ENCODE measurements at places on chromosomes 5 and 9.

GRCh38 chr9:98709968-98710965 lies 1.5 kb upstream of the GABBR2 start:
- no peak for DNase-seq

- no peak for DNase-seq
Observed at GRCh38 chr9:120891245-120891883, 14.4 kb upstream of the PHF19 start.

DNA sequence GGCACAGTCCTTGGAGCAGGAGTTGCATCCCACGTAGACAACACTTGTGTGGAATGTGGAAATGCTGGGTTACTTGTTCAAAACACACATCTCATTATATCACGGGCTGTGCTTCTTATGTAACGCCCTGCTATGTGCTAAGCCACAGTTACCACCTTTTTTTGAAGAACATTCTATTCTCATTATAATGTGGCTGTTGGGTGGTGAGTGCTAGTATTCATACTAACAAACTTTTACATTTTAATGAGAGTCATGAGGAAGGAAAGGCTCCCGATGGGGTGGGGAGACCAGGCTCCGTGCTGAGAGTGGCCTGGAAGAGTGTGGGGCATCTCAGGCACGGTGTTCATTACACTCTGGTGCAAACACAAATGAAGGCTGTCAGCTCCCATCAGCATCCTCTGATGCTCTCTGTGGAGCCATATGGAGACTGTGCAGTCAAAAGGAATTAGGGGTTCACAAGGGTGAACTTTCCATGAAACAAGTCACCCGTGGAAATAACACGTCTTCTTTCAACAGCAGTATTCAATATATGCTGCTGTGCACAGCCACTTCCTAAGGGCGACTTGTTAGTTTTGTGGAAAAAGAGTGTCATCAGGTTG lies 153.1 kb upstream of the RAPGEF1 start:
- DNase-seq, result no peak

GRCh38 chr5:105218018-105218417 lies 1655.4 kb upstream of the NUDT12 start:
- no peak for DNase-seq

- DNase-seq, result no peak
Observed at GRCh38 chr9:37107701-37108100, 12.7 kb upstream of the ZCCHC7 start.

DNA sequence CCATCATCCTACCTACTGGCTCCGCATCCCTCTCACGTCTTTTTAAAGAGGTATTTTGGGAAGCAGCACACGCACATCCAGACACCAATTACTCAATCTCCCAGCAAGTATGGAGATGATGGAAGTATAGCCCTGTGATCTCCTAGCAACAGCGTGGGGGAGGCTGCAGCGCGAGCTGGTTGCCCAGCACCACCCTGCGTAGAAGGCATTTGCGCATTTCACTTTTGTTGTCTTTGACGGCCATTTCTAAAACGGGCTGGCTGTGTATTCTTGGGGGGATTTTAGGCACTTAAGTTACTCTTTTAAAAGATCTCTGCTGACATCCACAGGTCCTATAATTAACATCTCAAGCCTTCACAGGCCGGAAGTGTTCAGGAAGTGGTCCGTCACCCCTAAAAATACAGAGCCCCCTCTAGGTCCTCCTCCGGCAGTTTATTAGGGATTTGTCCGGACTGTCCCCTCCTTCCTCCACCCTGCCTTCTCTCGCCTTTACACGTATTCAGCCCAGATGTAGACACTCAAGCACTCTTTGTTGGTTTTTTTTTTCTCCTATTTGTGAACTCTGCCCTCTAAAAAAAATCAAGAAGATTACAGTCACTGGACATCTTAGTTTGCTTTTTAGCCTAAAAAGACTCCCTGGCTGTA lies 371.4 kb downstream of the NTRK2 start:
- DNase-seq, result no peak

- no peak for DNase-seq
Observed at GRCh38 chr5:2737273-2738155, 14.0 kb downstream of the IRX2 start.

DNA sequence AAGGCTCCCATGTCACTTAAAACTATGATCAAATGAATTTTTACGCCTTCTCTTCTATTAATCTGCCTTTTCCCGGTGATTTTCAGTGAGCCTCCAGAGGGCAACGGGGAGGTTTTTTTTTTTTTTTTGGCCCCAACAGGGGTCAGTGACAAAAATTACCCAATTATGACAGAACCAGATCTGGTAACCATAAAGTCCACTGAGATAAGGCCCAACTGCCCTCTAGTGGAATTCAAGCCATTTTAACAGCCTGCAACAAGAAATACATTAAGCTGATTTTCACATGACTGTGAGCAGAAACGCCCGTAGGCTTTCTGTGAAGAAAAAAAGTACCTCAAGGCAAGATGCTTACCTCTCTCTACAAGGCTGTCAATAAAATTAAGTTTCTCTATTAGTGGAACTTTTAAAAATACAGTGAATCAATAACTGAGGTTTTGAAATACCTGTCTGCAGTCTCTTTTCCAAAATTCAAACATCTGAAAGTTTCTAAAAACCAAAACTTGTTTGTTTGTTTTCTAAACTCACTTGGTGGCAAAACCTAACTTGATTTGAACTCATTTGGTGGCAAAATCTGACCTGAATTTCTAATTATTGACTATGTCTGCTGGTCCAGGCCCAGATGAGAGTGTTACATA lies 49.7 kb upstream of the FST start:
- no peak for DNase-seq

GRCh38 chr5:78613151-78613533 lies 35.4 kb downstream of the LHFPL2 start:
- no peak for DNase-seq

DNA sequence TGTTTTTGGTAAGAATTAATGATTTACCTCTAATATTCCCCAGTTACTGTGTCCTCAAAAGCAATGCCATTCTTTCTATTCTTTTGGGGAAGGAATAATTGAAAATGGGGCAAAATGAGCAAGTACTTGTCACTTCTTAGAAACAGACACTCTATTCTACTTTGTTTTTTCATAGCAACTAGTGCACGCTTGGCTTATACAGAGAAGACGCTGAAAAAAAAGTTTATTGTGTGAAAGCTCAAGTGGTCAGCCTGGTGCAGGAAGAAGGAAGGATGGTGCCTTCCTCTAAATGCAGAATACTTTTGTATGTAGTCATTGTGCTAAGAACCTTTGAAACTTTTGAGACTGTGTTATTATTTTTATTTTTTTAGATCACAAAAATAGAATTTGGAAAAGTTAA lies 29.6 kb downstream of the ANKDD1B start:
- DNase-seq, result no peak

- peak; percentile 73 for DNase-seq
Observed at GRCh38 chr5:543755-544674, 19.8 kb upstream of the SLC9A3 start.

DNA sequence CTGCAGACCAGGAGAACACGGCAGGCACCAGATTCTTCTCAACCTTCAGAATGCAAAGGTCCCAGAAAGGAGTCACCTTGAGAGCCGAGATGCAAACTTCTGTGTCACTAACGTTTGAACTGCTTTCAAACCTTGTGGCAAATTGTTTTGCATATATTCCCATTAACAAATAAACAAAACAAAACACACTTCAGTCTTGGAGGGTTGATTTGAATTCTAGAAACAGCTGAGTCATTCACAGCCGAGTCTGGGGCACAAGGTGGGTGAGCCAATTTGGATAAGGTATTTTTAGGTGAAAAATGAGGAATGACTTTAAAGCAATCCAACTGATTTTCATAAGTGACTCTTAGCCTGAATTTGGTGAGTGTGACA lies 38.8 kb upstream of the ANKRD33B start:
- DNase-seq, result no peak

- DNase-seq, result no peak
Observed at GRCh38 chr9:89888677-89889076, 283.9 kb downstream of the GADD45G start.

DNA sequence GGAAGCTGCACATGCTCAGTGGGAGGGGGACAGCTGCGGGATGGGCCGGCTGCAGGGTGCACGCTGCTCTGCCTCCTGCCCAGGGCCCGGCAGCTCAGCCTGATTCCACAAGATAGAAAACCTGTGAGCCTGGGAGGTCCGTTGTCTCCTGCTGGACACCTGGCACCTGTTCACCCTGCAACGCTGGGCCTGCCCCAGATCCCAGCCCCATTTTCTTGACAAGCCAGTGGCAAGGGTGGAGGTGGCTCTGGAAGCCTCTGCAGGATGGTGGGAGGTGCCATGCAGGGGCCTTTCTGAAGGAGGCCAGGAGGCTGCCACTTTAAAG lies 68.1 kb upstream of the RNF130 start:
- DNase-seq, result no peak

DNA sequence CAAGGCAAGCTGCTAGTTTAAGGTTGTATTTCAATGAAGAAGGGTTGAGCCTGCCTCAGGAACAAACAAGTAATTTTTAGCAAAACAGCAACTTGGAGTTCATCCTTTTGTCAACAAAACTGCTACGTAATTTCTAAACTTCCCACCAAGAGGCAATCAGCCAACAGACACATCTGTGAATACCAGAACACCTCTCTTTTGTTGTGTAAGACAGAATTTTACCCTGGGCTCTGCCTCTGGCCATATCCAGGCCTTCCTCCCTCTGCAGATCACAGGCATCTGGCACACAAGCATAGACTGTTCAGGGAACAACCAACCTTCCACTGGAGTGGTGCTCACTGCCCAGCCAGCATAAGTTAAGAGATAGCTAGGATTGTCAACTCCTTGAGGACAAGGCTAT lies 409.0 kb downstream of the SPOCK1 start:
- no peak for DNase-seq

DNA sequence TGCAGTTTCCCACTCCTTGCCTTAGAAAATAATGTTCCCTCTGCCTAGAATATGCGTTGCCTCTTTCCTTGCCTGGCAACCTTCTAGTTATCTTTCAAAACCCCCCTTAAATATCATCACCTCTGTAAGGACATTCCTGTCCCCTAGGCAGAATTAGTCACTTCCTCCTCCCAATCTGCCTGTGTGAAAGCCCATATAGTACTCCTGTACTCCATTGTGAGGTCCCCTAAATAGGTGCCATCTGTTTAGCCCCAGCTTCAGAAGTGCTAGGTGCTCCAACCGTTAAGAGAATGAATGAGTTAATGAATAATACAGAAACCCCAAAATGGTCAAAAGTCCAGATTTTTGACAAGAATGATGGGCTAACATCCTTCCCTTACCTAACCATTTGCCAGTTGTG lies 181.4 kb downstream of the GDNF start:
- no peak for DNase-seq

GRCh38 chr5:73336366-73336765 lies 112.2 kb downstream of the FOXD1 start:
- no peak for DNase-seq

- DNase-seq, result peak; percentile 84
Observed at GRCh38 chr9:35569206-35569605, 35.9 kb upstream of the TESK1 start.

DNA sequence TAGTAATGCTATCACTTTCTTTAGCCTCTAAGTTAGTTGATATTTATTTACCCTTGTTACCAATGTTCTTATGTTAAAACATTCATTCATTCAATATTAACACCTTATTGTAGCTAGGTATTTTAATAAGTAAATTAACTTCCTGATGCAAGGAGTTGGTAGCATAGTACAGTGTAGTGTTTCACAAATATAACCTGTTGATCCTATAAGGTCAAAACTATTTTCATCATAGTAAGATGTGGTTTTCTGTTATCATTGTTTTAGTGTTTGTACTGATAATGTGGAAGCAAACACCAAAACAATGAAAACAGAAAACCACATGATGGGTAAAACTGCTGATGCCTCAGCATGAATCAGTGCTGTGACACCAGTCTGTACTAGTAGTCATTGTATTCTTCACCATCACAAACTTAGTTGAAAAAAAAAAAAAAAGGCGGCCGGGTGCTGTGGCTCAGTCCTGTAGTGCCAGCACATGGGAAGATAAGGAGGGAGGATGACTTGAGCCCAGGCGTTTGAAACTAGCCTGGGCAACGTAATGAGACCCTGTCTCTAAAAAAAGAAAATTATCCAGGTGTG lies 36.5 kb downstream of the ZCCHC7 start:
- DNase-seq, result peak; percentile 43

DNA sequence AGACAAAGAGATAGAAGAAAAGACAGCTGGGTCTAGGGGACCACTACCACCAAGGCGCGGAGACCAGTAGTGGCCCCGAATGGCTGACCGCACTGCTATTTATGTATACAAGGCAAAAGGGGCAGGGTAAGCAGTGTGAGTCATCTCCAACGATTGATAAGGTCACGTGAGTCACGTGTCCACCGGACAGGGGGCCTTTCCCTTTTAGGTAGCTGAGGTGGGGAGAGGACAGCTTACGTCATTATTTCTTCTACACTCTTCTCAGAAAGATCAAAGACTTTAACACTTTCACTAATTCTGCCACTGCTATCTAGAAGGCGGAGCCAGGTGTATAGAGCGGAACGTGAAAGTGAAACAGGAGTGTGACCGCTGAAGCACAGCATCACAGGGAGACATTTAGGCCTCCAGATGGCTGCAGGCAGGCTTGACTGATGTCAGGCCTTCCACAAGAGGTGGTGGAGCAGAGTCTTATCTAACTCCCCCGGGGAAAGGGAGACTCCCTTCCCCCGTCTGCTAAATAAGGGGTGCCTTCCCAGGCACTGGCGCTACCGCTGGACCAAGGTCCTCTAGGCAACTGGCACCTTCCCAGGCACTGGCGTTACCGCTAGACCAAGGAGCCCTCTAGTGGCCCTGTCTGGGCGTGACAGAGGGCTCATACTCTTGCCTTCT lies 6.1 kb upstream of the PRR16 start:
- peak; percentile 98 for DNase-seq

- no peak for DNase-seq
Observed at GRCh38 chr5:167684251-167684650, 607.2 kb upstream of the WWC1 start.

GRCh38 chr9:124420991-124421543 lies 5.8 kb upstream of the PSMB7 start:
- no peak for DNase-seq

GRCh38 chr9:16870596-16871335 lies at the start of gene BNC2:
TSS of gene BNC2 (minus strand) at chr9:16870670. CDS start at chr9:16870648, 22 bp downstream.
- DNase-seq, result peak; percentile 40

DNA sequence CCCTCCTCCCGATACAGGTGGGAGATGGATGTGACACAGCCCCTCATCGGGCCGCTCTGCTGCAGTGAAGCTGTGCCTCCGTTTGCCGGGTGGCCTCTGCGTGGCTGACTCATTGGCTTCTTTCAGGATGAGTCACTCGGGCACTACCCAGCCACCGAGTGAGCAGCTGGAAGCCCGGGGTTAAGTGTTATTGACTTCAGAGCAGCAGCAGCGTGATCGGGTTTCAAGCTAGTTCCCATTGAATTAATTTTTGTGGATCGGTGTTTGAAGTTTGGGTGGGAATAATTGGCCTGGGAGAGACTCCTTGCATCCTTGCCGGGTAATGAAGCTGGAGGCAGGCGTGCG lies 266.4 kb upstream of the IRX4 start:
- DNase-seq, result peak; percentile 16

Measured in MM.1S (cell line).